HCEC 1CT (cell line): ENCODE measurements at places on chromosomes 6 and 20.

GRCh38 chr6:30711758-30712380 is 5.2 kb downstream of the MDC1 start:
- no peak for DNase-seq

DNA sequence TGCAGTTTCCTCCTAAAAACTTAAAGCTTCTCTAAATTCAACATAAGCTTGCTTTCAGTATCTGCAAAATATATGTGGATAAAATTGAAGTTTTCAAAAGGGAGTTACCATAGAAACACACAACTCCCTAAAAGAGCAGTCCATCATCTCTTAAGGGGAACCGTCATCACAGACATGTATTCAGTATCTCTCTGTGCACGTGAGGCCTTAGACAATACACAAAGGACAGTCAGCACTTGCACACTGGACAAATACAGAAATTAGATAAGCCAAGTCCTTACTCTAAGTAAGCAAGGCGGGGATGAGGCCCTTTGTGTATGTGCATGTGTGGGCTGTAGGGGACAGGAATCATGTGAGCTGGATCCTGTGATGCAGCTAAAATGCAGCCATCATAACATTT is 136.6 kb downstream of the BACH2 start:
- DNase-seq = no peak

DNA sequence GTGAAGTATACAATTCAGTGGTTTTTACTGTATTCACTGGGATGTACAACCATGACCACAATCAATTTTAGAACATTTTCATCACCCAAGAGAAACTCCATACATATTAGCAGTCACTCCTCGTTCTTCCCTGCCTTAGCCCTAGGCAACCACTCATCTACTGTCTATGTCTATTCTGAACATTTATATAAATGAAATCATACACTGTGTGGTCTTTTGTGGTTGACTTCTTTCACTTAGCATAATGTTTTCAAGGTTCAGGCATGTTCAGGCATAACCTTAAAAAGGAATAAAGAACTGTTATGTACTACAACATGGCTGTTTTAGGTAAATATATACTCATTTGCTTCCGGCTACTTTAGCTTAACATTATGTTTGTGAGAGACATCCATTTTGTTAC is 37.3 kb downstream of the BLTP3A start:
- DNase-seq = no peak

DNA sequence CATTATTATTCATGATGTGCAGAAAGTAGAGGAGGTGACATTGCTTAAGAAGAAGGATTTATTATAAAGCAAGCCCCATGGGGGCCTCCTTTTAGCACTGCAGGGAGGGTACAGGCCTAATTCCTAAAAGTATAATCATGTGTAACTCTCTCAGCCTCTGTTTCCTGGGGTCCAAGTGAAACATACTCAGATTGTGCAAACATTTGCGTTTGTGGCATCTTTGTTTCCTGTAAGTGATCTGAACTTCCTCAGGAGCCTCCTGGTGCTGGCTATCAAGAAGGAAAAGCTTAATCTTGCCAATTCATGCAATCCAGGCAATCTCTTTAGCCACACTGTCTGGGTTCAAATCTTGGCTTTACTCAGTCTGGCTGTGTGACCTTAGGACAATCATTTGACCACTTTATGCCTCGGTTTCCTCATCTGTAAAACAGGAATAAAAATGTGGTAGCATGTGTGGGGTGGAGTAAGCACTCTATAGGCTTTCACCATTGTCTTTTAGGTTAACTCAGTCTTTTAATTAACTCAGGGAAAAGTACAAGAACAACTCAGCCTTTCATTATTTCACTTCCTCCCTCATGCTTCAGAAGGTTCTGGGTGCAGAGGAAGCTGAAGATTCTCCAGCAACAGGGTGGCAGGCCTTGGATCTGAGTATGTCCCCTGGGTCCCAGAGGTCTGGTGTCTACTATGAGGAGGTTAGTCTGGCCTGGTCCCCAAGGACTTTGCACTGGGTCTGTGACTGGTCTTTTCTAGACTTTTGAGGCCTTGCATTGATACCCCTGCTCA is 831 bp upstream of the SIRPB2 start:
- DNase-seq = no peak

GRCh38 chr6:149254253-149254652 is 63.3 kb upstream of the TAB2 start:
- DNase-seq = no peak

DNA sequence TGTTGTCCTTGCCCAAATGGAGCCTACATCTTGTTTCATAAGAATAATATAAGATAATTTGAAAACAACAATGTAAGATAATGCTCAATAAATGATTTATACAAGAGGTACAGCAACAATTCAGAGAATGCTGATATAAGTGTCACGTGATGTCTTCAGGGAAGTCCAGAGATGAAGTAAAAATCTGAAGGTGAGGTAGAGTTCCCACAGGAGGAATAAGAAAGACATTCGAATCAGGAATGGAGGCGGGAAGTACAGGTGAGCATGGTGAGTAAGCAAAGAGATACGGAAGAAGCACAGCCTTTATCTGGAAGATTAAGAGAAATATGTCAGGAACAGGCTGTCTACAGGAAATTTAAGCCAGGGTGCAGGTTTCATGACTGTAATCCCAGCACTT is 165.9 kb upstream of the MARCKS start:
- no peak for DNase-seq

- no peak for DNase-seq
Measured at GRCh38 chr6:84767526-84768201, 3.3 kb upstream of the TBX18 start.

- DNase-seq = no peak
Measured at GRCh38 chr6:46103441-46104115, 26.2 kb upstream of the ENPP4 start.

DNA sequence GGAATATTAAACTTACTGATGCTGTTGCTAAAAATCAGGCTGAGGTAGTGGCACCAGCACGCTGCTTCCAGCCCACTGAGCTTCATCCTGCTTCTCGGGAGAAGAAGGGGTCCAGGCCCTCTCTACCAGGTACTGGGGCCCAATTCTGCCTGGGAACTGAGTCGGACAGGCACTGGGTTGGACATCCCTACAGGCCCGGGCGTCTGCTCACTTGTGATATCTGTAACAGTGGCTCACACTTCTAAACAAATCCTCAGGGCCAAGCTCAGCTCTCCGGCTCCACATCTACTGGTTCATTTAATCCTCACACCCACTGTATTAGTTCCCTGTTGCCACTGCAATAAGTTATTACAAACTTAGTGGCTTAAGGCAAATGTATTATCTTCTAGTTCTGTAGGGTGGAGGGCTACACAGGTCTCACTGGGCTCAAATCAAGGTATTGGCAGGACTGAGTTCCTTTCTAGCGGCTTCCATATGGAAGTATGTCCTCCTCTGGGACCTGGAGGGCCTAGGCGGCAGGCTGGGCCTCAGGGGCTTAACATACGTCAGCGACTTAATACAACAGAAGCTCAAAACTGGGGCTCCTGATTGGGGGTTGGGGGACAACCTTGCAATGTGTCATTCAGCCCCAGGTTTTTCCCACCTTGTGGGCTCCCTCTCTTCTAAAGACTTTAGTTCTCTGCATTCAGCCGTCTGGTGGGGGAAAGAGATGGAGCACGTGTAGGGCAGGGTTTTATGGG is 1.6 kb upstream of the KCNK15 start:
- no peak for DNase-seq
